Uterine smooth muscle cell (primary cell): ENCODE measurements at places on chromosomes 1 and 21. TPM values are rescaled to one million over a fixed set of nuclear protein-coding genes. Genes with fewer than 3 reads are reported as not detected.

Gene SPRR2G
- not detected in 2 replicates for total RNA-seq

Gene LGR6
- not detected in 2 replicates for total RNA-seq

Gene B3GALT5
- 0.33 and 1.1 TPM in 2 replicates for total RNA-seq

Gene RHD
- total RNA-seq: 0.12 TPM in 1 of 2 replicates, not detected in the other

Gene GJA8
- total RNA-seq: not detected in 2 replicates

Gene KPRP
- not detected in 2 replicates for total RNA-seq
